Muscle of leg (tissue), 16 donors: ENCODE measurements at places on chromosomes 16 and 17. TPM values are rescaled to one million over a fixed set of nuclear protein-coding genes. Genes with fewer than 3 reads are reported as not detected.

DNA sequence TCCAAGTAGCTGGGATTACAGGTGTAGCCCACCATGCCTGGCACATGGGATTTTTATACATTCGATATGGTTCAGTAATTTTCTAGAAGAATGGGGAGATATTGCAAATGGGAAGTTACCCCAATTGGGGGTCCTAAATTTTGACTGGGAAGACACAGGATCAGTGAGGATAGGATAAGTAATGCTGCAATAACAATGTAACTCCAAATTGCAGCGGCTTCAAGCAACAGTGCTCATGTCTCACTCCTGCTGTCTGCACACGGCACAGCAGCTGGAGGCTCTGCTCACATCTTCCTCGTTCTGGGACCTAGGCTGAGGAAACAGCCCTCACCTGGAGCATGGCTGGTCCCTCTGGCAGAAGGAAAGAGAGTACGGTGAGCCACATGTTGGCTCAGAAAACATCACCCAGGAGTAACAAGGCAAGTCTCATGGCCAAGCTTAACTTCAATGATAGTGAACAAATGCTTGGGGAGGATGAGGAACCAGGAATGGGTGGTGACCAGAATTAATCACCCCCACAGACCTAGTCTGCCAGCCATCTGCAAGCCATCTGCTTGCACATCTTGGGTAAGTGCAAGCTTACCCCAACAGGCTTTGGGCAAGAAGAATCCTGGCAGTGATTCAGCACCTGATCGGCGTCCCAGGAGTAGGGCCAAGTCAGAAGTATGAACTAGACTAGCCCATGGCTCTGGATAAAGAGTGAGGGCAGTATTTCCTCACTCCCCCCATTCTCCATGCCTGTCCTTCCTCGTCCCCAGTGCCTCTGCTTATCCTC is 229.2 kb downstream of the COPRS start:
- H3K4me3 ChIP-seq = no peak overlapping the region
- no peak overlapping the region for H3K27ac ChIP-seq
- H3K36me3 ChIP-seq = no peaks in the 10 kb centered on the region
- no peak for DNase-seq
- peaks cover 4% of the 10 kb centered on the region for H3K27me3 ChIP-seq

GRCh38 chr17:30576326-30576861 is 99.2 kb downstream of the GOSR1 start:
- no peak for DNase-seq
- no peaks in the 10 kb centered on the region for H3K4me1 ChIP-seq
- no peaks in the 10 kb centered on the region for H3K27me3 ChIP-seq
- H3K36me3 ChIP-seq = no peaks in the 10 kb centered on the region
- H3K27ac ChIP-seq = no peak overlapping the region

GRCh38 chr17:48961516-48962233 is 6.7 kb downstream of the GIP start:
- H3K36me3 ChIP-seq = no peaks in the 10 kb centered on the region
- H3K4me1 ChIP-seq = peaks cover 6% of the 10 kb centered on the region
- no peak overlapping the region for H3K4me3 ChIP-seq
- no peak for DNase-seq
- H3K27me3 ChIP-seq = peaks cover 23% of the 10 kb centered on the region

DNA sequence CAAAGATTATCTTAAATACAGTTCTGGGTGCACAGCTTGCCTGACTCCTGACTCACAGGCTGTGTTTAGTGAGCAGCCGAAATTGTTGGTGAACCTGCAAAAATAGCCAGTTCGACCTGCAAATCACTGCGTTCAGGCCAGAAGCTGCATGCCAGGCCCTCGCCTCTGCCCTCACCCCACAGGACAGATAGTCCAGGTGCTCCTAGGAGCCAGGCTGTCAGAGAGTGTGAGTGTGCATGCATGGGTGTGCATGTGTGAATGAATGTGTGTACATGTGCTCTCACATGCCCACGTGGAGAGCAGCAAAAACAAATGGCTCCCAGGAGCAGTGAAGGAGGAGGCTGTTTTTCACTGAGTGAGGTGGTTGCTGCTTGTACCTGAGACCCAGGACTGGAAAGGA is 131.8 kb downstream of the ABCC12 start:
- no peaks in the 10 kb centered on the region for H3K4me1 ChIP-seq
- no peaks in the 10 kb centered on the region for H3K36me3 ChIP-seq
- H3K4me3 ChIP-seq = no peak overlapping the region
- H3K27me3 ChIP-seq = no peaks in the 10 kb centered on the region
- DNase-seq = no peak
- no peak overlapping the region for H3K27ac ChIP-seq

DNA sequence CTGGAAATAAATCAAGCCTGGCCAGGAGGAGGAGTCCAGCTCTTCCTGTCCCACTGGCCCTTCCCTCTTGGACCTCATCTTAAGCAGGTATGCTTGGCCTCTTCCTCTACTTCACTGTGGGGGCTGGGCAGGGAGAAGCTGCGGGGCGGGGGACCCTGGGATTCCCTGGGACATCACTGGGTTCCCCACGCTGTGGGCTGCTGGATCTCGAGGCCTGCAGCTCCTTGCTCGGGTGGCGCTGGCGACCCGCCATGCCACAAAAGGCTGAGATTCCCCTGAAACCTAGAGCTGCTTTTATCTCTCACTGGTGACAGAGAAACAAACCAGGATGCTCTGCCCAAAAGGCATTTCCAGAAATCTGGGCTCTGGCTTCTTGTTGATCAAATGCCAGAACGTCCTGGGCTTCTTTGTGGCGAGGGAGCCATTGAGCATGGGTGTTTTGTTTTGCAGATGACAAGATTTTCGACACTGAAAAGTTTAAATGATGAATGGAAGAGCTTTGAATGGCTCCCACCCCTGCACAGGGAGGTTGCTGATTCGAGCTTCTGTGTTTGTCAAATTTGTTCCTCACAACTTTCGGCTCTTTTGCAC is 8.6 kb upstream of the PGS1 start:
- H3K4me3 ChIP-seq = no peak overlapping the region
- peaks cover 27% of the 10 kb centered on the region for H3K4me1 ChIP-seq
- no peak for DNase-seq
- no peaks in the 10 kb centered on the region for H3K36me3 ChIP-seq
- no peak overlapping the region for H3K27ac ChIP-seq

GRCh38 chr16:2980227-2981176 is at the start of gene PKMYT1:
Gene PKMYT1, minus strand, starts transcription at chr16:2980446. Its CDS starts 789 bp downstream, at chr16:2979657.
- peaks cover 7% of the 10 kb centered on the region for H3K36me3 ChIP-seq
- peak within 1 kb of the TSS; percentile 74 for H3K4me3 ChIP-seq
- peaks cover 37% of the 10 kb centered on the region for H3K4me1 ChIP-seq
- peak within 1 kb of the TSS; percentile 60 for H3K27ac ChIP-seq
- peak; percentile 96 for DNase-seq

- H3K36me3 ChIP-seq = no peaks in the 10 kb centered on the region
- H3K4me1 ChIP-seq = peaks cover 21% of the 10 kb centered on the region
- DNase-seq = no peak
- no peaks in the 10 kb centered on the region for H3K27me3 ChIP-seq
Measured at GRCh38 chr17:27634026-27634335, 3.0 kb downstream of the LGALS9 start.

DNA sequence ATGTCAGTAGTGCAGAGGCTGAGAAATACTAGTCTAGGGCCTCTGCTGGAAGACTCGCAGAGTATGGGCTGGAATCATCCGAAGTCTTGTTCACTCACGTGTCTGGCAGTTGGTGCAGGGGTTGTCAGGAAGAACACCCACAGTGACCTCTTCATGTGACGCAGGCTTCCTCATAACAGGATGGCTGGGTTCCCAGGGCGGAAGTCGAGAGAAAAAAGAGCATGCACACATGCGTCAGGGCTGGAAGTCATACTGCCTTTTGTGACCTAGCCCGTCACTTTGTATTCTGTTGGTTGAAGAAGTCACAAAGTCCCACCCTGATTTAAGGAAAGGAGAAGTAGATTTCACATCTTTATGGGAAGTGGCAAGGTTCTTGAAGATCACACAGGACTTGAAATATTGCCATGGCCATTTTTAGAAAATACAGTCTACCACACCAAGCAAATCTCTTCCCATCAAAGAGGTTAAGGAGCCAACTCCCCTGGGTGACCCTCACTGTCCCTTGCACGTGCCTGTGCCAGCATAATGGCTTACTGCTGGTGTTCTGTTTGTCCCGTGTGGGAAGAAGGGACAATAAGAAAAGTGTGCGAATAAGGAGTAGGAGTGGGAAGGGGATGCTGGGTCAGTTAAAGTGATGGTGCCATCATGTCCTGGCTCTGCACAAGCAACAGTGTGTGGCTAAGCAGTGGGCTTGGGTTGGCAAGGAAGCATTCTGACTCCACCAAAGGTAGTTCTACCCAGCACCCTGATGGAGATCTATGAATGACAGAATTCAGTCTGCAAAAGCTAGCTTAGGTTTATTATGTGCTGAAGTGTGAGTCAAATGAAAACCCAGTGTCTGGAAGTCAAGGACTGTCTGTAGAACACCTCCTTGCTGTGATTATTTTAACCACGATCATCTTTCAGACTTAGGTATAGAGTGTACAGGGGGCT is 28.1 kb downstream of the HEATR3 start:
- H3K27me3 ChIP-seq = no peaks in the 10 kb centered on the region
- DNase-seq = peak; percentile 89
- peaks cover 19% of the 10 kb centered on the region for H3K36me3 ChIP-seq
- no peak overlapping the region for H3K4me3 ChIP-seq

DNA sequence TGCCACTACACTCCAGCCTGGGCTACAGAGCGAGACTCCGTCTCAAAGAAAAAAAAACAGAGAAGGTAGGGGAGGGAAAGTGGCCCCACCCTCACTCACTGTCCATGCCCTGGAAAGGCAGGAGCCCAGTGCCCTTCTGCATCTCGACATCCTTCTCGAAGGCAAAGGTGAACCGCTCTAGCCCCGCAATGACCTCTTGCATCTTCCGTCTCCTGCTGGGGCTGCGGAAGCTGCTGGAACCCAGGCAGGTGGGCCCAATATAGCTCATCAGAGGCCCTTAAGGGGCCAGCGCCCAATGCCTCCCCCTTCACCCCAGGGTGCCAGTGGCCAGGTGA is at the start of gene CPSF4L:
Gene CPSF4L (minus strand): TSS at position 264 of the 335 bp plus-strand sequence. CDS start 62 bp downstream, at position 202.
- no peak within 1 kb of the TSS for H3K4me3 ChIP-seq
- H3K4me1 ChIP-seq = peaks cover 4% of the 10 kb centered on the region
- no peaks in the 10 kb centered on the region for H3K27me3 ChIP-seq
- no peaks in the 10 kb centered on the region for H3K36me3 ChIP-seq
- H3K27ac ChIP-seq = no peak within 1 kb of the TSS

- no peaks in the 10 kb centered on the region for H3K36me3 ChIP-seq
- peak; percentile 63 for DNase-seq
- H3K27ac ChIP-seq = no peak within 1 kb of the TSS
- peak within 1 kb of the TSS; percentile 23 for H3K4me3 ChIP-seq
- peaks cover 33% of the 10 kb centered on the region for H3K4me1 ChIP-seq
Measured at GRCh38 chr16:75116081-75116910, at the start of gene LDHD. Gene LDHD, minus strand, starts transcription at chr16:75116780. Its CDS starts 60 bp downstream, at chr16:75116720.

- H3K27ac ChIP-seq = peak overlapping the region; percentile 84
- DNase-seq = peak; percentile 84
- H3K36me3 ChIP-seq = peaks cover 79% of the 10 kb centered on the region
- H3K4me1 ChIP-seq = peaks cover 60% of the 10 kb centered on the region
- H3K4me3 ChIP-seq = no peak overlapping the region
Measured at GRCh38 chr17:38898812-38899348, 26.5 kb upstream of the LASP1NB start.

GRCh38 chr17:18158022-18158600 is 25.5 kb upstream of the ALKBH5 start:
- H3K4me1 ChIP-seq = peaks cover 35% of the 10 kb centered on the region
- no peak overlapping the region for H3K27ac ChIP-seq
- DNase-seq = peak; percentile 85
- no peaks in the 10 kb centered on the region for H3K27me3 ChIP-seq

DNA sequence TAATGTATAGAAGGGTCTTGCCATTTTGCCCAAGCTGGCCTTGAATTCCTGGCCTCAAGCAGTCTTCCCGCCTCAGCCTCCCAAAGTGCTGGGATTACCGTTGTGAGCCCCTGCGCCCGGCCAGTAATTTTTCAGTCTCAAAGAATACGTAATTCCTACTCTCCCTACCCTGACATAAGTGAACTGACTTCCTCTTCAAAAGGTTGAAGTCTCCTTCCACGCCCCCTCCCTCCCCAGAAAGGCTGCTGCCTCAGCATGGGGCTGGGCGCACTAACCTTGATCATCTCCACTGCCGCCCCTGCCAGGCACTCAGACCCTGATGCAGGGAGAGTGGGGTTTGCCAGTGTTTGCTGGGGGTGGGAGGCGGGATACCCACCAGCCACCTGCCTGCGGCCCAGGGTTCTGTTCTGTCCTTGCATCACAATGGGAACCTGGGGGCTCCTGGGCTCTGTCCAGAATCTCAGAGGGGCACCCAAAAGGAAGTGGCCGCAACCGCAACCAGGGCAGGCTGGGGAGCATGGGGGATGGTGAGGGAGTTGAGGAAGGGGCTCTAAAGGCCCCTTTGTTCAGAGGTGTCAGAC is 27.5 kb downstream of the KIFC3 start:
- H3K27ac ChIP-seq = no peak overlapping the region
- H3K4me3 ChIP-seq = no peak overlapping the region
- peaks cover 12% of the 10 kb centered on the region for H3K4me1 ChIP-seq
- H3K27me3 ChIP-seq = no peaks in the 10 kb centered on the region
- peaks cover 14% of the 10 kb centered on the region for H3K36me3 ChIP-seq

DNA sequence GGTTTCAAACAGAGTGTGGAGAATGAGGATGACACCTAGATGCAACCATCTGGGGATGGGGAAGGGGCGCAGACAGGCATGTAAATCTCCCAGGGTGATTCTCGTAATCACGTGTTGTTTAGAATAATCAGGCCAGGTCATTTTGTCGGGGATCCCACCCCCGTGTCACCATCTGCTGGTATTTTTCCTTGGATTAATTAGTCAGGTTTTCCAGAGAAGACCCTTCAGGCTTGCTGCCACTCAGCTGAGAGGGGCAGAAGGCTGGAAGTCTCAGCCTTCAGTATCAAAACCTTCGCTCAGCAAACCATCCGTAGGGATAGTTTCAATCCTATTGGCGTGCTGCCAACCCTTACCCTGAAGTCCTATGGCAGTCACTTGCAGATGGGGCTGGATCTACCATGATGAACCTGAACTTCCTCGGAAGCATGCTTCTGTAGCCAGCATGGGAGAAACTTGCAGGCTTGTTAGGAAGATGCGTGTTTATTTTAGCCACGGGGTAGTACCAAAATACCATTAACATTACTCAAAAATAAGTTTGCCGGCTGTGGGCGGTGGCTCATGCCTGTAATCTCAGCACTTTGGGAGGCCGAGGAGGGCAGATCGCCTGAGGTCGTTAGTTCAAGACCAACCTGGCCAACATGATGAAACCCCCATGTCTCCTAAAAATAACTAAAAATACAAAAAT is 7.5 kb upstream of the ADCY9 start:
- H3K27ac ChIP-seq = no peak overlapping the region
- no peaks in the 10 kb centered on the region for H3K27me3 ChIP-seq
- no peak for DNase-seq

DNA sequence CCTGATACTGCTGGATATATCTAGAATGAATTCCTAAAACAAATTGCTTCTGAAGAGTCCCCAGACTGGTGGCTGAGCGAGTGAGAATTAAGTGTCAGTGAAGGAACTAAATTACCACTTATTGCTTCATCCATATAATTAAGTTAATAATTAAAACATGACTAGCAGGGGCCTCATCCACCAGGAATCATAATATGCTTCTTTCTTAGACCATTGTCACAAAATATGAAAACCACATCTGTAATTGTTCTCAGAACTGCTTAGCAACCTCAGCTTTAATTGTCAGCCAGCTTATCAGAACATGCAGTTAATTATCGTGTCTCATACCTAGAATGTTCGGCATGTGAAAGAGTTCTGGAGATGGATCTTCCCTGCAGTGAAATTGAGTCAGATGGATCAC is 21.2 kb upstream of the PIRT start:
- no peak for DNase-seq
- no peak overlapping the region for H3K27ac ChIP-seq
- H3K4me3 ChIP-seq = no peak overlapping the region
- H3K36me3 ChIP-seq = no peaks in the 10 kb centered on the region
- H3K27me3 ChIP-seq = no peaks in the 10 kb centered on the region

Gene CLDN9
- total RNA-seq = 0.40 TPM

Gene CDRT4
- total RNA-seq = 4.0 TPM

Gene CFAP97D1
- under 0.01 TPM for total RNA-seq

Gene ZNF205
- 14.1 TPM for total RNA-seq

Gene CCL11
- 0.09 TPM for total RNA-seq

Gene VASN
- 24.9 TPM for total RNA-seq

Gene XYLT1
- 6.1 TPM for total RNA-seq
